ENCODE measurements at places on chromosomes 5 and 9. TPM values are rescaled to one million over a fixed set of nuclear protein-coding genes. Genes with fewer than 3 reads are reported as not detected.

DNA sequence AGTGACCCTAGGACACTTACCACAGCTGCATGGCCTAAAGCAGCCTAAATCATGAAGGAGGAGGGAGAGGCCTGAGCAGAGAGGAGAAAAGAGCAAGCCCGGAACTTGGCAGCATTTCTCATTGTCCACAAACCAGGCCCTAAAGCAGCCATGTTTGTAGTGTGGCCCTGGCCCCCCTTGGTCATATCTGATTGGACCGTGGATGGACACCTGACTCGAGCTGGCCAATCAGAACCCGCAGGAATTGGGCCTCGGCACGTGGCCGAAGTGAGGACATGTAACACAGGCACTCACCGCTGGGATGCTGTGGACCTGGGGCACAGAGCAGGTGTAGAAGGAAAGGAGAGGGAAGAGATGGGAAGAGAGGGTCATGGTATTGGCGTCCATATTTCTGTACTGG is 56.9 kb downstream of the ASS1 start:
- peaks cover 5% of the 10 kb centered on the region for H3K36me3 ChIP-seq
- no peaks in the 10 kb centered on the region for H3K4me1 ChIP-seq
- no peak overlapping the region for H3K4me3 ChIP-seq
- H3K27ac ChIP-seq, result no peak overlapping the region

The AGXT2 gene
- total RNA-seq, result 56.7 TPM

- H3K27me3 ChIP-seq, result no peaks in the 10 kb centered on the region
- no peaks in the 10 kb centered on the region for H3K4me1 ChIP-seq
- H3K36me3 ChIP-seq, result no peaks in the 10 kb centered on the region
- no peak overlapping the region for H3K27ac ChIP-seq
- H3K4me3 ChIP-seq, result no peak overlapping the region
- DNase-seq, result no peak
Observed at GRCh38 chr5:89989776-89990175, 419.8 kb downstream of the CETN3 start.

DNA sequence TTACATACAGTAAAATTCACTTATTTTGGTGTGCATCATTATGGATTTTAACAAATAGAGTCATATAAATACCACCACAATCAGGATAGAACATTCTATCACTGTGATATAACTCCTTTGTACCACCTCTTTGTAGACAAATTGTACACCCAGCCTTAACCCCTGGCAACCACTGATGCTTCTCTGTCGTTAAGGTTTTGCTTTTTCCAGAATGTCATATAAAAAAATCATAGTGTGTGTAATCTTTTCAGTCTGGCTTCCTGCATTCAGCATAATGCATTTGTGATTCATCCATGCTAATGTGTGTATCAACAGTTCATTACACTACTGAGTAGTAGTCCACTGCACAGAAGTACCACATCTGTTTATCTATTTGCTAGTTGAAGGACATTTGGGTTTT is 81.2 kb downstream of the ARSB start:
- no peak overlapping the region for H3K4me3 ChIP-seq
- no peak for DNase-seq
- H3K27me3 ChIP-seq, result no peaks in the 10 kb centered on the region
- H3K36me3 ChIP-seq, result no peaks in the 10 kb centered on the region

The CAMK2A gene
- not detected for total RNA-seq

GRCh38 chr5:76715736-76716455 is at the start of gene F2R:
Gene F2R (plus strand): TSS chr5:76716126. CDS start chr5:76716308, 182 bp downstream.
- DNase-seq, result peak; percentile 59
- no peaks in the 10 kb centered on the region for H3K36me3 ChIP-seq
- H3K27ac ChIP-seq, result peak within 1 kb of the TSS; percentile 56
- H3K27me3 ChIP-seq, result no peaks in the 10 kb centered on the region

GRCh38 chr9:12784461-12785259 is 9.8 kb downstream of the LURAP1L start:
- peak; percentile 80 for DNase-seq
- no peaks in the 10 kb centered on the region for H3K4me1 ChIP-seq
- H3K36me3 ChIP-seq, result no peaks in the 10 kb centered on the region
- no peak overlapping the region for H3K4me3 ChIP-seq
- peak overlapping the region; percentile 93 for H3K27ac ChIP-seq
- no peaks in the 10 kb centered on the region for H3K27me3 ChIP-seq

DNA sequence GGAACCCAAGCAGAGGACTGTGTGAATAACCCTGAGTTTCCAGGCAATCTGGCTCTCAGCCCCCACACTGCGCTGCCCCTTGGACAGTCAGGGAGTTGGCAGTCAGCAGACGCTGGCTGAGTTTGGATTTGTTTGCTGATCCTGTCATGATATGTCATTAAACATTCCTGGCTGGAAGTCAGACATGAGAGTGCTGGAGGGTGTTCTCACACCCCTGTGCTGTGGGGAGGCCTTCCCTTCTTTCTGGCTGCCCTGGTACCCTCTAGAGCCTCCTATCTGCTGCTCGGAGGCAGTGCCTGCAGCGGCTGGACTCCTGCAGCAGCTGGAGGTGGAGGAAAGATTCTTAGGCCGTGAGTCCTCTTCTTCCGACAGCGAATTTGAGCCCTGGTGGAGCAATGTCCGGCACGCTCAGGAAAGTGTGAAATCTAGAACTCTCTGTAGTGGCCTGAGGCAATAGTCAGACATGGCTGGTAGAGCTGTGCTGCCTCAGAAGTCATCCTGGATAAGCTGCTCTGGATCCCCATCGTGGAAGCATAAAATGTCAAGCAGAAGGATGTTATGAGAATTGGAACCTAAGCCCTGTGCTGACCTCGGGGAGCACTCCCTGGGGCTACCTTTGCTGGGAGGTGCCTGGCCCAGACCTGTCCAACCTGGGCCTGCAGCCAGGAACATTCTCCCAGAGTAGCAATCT is 72.0 kb downstream of the PDE8B start:
- no peaks in the 10 kb centered on the region for H3K36me3 ChIP-seq
- DNase-seq, result peak; percentile 85
- H3K4me3 ChIP-seq, result no peak overlapping the region
- peak overlapping the region; percentile 36 for H3K27ac ChIP-seq
- no peaks in the 10 kb centered on the region for H3K27me3 ChIP-seq

GRCh38 chr5:179308563-179309382 is 36.5 kb downstream of the ADAMTS2 start:
- H3K27me3 ChIP-seq, result no peaks in the 10 kb centered on the region
- DNase-seq, result peak; percentile 28
- no peaks in the 10 kb centered on the region for H3K4me1 ChIP-seq
- H3K27ac ChIP-seq, result no peak overlapping the region
- no peaks in the 10 kb centered on the region for H3K36me3 ChIP-seq
- no peak overlapping the region for H3K4me3 ChIP-seq

The PCDHB5 gene
- 0.74 TPM for total RNA-seq

DNA sequence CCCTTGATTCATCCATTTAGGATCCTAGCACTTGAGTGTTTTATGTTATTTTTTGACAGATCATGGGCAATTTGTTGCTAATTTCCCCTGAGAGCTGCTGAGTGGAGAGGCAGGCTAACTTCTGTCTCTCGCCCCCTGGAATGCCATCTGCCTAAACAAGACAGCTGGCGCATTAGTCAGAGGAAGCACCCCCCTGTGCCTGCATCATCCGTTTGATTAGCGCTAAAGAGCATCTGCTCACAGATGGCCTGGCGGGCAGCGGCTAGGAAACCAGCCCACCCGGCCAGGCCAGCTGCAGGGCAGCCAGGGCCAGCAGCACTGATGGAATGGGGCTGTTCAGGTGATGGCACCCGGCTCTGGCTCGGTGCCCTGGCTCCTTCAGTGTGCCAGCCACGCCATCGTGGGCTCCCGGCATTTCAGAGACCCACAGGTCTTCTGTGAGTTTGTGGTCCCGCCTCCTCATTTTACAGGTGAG is 22.9 kb upstream of the ASS1 start:
- no peaks in the 10 kb centered on the region for H3K27me3 ChIP-seq
- no peaks in the 10 kb centered on the region for H3K4me1 ChIP-seq
- H3K27ac ChIP-seq, result no peak overlapping the region
- H3K4me3 ChIP-seq, result no peak overlapping the region
- H3K36me3 ChIP-seq, result no peaks in the 10 kb centered on the region

The ANKRD18B gene
- total RNA-seq, result 0.39 TPM

DNA sequence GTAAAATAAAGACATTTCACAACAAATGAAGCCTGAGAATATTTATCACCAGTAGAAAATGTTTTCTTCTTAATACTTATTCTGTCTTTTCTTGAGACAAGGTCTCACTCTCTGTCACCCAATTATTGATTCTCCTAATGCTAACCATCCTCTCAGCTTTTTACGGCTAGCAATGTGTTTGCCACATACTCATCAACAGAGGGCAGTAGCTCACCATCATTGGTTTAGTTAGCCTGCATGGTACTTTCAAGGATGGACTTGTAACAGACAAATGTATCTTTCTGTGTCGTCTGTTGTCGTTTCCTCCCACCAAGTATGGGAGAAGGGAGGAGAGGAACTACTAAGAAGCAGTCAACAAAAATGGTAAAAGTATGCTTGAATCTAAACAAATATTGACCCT is 5.9 kb upstream of the ACO1 start:
- peaks cover 8% of the 10 kb centered on the region for H3K4me1 ChIP-seq
- H3K27me3 ChIP-seq, result no peaks in the 10 kb centered on the region
- no peaks in the 10 kb centered on the region for H3K36me3 ChIP-seq
- H3K27ac ChIP-seq, result no peak overlapping the region

DNA sequence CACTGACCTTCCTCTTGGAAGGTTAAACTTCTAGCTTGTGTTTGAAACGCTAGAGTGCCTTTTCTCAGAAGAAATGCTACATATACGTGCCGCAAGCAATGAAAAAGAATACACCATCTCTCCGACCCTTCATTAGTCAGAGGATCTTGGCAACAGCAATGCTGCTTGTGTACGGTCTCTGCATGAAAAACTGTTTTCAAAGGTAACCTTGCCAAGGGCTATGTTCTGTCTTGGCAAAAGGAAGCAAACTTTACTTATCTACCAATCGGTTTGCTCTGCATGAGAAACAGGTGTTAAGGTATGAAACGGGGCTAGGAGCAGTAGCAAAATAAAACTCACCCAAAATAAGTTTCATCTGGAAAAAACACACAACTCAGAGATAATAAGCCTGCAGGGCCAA is 297.8 kb downstream of the FBXL17 start:
- no peak for DNase-seq
- no peaks in the 10 kb centered on the region for H3K36me3 ChIP-seq
- H3K27ac ChIP-seq, result no peak overlapping the region
- H3K27me3 ChIP-seq, result no peaks in the 10 kb centered on the region
- no peak overlapping the region for H3K4me3 ChIP-seq

DNA sequence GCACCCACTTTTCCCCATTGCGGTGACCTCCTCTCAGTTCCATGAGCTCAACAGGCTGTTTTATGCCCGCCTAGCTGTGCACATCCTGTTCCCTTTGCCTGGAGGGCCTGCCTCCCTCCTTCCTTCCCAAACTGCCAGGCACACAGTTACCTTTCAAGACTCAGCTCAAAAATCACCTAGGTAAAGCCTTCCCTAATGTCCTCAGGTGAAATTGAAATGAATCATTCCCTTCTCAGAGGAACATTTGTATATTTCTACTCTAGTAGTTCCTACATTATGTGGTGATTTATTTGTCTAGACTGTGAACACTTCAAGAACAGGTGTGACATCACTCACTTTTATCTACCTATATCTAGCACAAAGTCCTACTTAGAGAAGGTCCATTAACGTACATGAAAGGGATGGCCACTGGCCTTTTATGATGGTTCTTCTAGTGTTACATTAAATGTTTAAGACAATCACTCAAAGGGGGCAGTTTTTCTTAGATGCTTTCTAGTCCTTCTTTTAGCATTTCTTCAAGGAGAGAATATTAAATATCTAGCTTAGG is 103.5 kb upstream of the EQTN start:
- no peaks in the 10 kb centered on the region for H3K4me1 ChIP-seq
- H3K27me3 ChIP-seq, result no peaks in the 10 kb centered on the region
- H3K4me3 ChIP-seq, result no peak overlapping the region

DNA sequence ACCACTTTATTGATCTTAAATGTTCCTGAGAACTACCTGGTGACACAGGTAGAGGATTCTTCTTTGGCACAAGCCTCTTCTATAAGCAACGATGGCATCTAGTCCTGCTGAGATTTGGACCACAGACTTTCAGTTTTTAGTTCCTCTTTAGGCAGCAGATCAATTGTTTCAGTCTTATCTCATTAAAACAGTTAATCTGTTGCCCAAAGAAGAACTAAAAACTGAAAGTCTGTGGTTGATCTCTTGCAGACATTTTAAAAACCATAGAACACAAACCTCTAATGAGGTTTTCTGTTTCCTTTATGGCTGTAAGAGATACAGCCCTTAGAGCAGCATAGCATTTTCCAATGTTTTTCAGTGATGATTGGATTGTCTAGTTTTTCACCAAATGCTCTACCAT is 480.9 kb downstream of the MTRR start:
- DNase-seq, result no peak
- no peaks in the 10 kb centered on the region for H3K36me3 ChIP-seq
- H3K4me3 ChIP-seq, result no peak overlapping the region
- H3K27ac ChIP-seq, result no peak overlapping the region

The SPATA31A5 gene
- total RNA-seq, result not detected

GRCh38 chr9:119020730-119021333 is 348.4 kb downstream of the BRINP1 start:
- no peaks in the 10 kb centered on the region for H3K4me1 ChIP-seq
- no peaks in the 10 kb centered on the region for H3K36me3 ChIP-seq
- no peak overlapping the region for H3K27ac ChIP-seq
- H3K4me3 ChIP-seq, result no peak overlapping the region
- DNase-seq, result no peak
- no peaks in the 10 kb centered on the region for H3K27me3 ChIP-seq

The ALDH7A1 gene
- 141 TPM for total RNA-seq

- no peak for DNase-seq
- no peak overlapping the region for H3K4me3 ChIP-seq
- H3K4me1 ChIP-seq, result no peaks in the 10 kb centered on the region
- no peak overlapping the region for H3K27ac ChIP-seq
Observed at GRCh38 chr9:113719919-113720318, 156.2 kb upstream of the ZNF618 start.

DNA sequence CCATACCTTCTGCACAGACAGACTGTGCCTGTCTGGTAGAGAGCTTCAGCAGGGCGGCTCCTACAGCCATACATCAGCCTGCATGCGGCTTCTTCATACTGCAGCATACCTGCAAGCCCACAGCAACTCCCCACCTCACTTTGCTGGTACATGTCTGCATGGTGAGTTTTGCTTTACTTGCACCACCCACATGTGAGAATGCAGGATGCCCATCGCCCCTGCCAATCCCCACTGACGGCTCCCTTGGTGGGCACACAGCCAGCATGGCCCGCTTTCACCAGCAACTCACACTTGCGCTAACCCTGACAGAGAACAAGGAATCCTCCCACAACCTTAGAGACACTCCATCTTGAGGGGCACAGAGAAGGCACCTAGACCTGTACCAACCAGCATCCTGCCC is 114.9 kb downstream of the DTWD2 start:
- H3K4me3 ChIP-seq, result no peak overlapping the region
- DNase-seq, result no peak
- H3K27me3 ChIP-seq, result no peaks in the 10 kb centered on the region
- no peaks in the 10 kb centered on the region for H3K36me3 ChIP-seq
- no peak overlapping the region for H3K27ac ChIP-seq
- H3K4me1 ChIP-seq, result no peaks in the 10 kb centered on the region

GRCh38 chr9:134624621-134625181 is 16.9 kb upstream of the COL5A1 start:
- H3K4me3 ChIP-seq, result no peak overlapping the region
- no peak overlapping the region for H3K27ac ChIP-seq
- no peak for DNase-seq
- H3K27me3 ChIP-seq, result no peaks in the 10 kb centered on the region

The ZNF883 gene
- not detected for total RNA-seq

Data from right lobe of liver (tissue), 6 donors.